Stimulated activated CD4-positive, alpha-beta T cell treated with anti-CD3 and anti-CD28 coated beads, Interleukin-12 subunit alpha, Interleukin-12 subunit beta, amount 100 ng/mL, for 24 hours (primary cell): ENCODE measurements at places on chromosomes 2 and 18.

- DNase-seq = no peak
Observed at GRCh38 chr18:68406761-68407160, 308.1 kb downstream of the TMX3 start.

- DNase-seq = no peak
Observed at GRCh38 chr2:186591506-186591890, 1.6 kb downstream of the ITGAV start.

DNA sequence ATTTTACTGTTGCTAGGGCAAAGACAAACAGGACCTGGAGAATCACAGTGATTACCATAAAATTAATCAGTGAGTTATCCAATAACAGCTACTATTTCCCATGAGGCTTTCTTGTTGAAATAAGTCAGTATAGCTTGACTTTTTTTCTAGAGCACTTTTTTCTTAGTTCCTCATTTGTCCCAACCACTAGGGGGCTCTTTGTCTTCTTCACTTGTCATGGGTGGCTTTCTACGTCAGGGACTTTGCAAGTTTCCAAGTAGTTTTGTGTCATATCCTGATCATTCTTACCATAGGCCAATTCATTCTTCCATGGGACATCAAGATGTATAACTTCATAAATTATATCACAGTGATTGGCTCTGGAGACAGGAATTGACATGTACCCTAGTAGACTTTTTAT is 1019.6 kb upstream of the PIK3C3 start:
- DNase-seq = no peak

GRCh38 chr2:105375001-105375561 is 23.8 kb downstream of the FHL2 start:
- no peak for DNase-seq

GRCh38 chr18:41939326-41939725 is 15.7 kb upstream of the PIK3C3 start:
- no peak for DNase-seq

DNA sequence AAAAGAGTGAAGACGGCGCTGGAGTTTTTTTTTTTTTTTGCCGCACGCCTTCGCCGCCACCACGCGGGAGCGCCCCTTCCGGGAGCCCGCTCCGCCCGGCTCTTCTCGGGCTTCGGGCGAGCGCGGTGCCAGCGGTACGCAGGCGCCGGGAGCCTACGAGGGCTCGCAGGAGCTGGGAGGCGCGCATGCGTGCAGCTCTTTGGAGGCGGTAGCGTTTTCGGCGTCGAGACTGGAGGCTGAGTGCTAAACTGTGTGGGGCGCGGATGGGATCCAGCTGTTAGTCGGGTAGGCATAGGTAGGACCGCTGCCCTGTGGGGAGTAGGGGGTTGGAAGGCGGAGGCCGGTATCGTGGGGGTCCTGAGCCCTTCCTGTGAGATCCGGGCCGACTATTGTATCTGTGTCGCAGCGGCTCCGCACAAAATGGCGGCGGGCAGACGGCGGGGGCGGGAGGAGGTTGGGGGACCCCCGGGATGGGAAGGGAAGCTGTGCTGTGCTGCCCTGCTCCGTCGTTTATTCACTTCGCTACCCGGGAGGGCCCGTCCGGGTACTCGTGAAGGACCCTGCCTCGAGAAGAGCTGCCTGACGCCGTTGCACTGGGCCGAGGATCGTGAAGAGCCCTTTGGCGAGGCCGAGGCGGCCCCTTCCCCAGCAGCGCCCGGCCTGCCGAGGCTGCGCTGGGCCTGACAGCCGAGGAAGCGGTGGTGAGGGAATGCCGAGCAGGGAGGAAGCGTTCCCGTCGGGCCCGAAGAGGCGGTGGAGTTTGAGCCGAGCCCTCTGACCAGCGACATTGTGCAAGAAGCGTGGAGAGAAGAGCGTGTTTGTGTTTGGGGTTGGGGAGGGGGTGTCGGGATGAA is at the start of gene ZNF638:
Gene ZNF638 (plus strand): TSS at position 202 of the 854 bp plus-strand sequence. CDS start 17,173 bp downstream, outside the sequence.
- peak; percentile 79 for DNase-seq

- DNase-seq = peak; percentile 17
Observed at GRCh38 chr2:119756837-119757236, 2.9 kb upstream of the PTPN4 start.

- no peak for DNase-seq
Observed at GRCh38 chr2:19711470-19712372, 190.1 kb downstream of the TTC32 start.
